ENCODE measurements at places on chromosomes 5 and 9.

- DNase-seq: no peak
These were observed 7.4 kb downstream of the UGCG start for GRCh38 chr9:111904026-111904425.

GRCh38 chr9:110592044-110592830 is 12.7 kb upstream of the SVEP1 start:
- no peak for DNase-seq

DNA sequence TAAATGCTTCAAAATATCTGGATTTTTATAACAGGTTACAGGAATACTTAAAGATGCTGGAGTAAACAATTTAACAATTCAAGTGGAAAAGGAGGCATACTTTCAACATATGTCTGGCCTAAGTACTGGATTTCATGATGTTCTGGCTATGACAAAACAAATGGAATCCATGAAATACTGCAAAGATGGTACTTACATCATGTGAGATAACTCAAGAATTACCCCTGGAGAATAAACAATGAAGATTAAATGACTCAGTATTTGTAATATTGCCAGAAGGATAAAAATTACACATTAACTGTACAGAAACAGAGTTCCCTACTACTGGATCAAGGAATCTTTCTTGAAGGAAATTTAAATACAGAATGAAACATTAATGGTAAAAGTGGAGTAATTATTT is 35.6 kb downstream of the SLC30A5 start:
- DNase-seq: no peak

- no peak for DNase-seq
These were observed 114.5 kb upstream of the NR5A1 start for GRCh38 chr9:124621371-124622328.

DNA sequence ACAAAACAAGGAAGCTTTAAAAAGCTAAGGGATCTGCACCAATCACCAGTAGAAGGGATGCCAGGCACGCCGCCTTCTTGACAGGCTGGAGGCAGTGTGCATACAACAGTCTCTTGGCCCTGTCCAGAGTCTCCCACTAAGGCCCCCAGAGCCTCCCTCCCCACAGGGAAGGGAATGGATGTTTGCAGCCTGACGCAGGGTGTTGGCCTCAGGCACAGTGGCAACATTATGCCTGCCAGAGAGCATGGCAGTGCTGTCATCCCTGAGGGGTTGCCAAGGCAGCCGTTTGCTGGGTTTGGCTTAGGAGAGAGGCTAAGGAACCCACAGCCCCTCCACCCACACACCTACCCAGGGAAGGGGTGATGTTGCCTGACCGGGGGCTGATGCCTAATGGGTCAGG is 4.8 kb downstream of the HBEGF start:
- no peak for DNase-seq

- DNase-seq: no peak
These were observed 285.3 kb upstream of the DMRT1 start for GRCh38 chr9:556199-556598.

GRCh38 chr9:4861736-4862451 is 69.2 kb downstream of the RCL1 start:
- no peak for DNase-seq

DNA sequence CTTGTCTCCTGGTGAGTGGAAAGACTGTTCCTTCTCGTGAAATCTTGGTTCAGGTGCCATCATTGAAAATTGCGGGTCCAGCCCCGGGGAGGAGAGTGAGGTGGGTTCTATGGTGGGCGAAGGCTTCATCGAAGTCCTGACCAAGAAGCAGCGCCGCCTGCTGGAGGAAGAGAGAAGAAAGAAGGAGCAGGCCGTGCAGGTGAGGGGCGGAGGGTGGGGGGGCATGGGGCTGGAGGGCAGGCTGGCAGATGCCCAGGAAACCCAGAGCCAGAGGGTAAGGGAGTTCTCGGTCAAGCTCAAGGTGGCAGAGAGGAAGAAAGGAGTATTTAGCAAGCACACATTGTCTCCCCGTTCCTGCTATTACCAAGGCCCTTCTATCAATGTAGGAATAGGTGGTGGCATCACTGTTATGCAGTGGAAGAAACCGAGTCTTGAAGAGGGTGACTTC is 24.3 kb upstream of the POMT1 start:
- peak; percentile 52 for DNase-seq

- no peak for DNase-seq
These were observed 106.8 kb upstream of the GPBP1 start for GRCh38 chr5:57066924-57067596.

GRCh38 chr5:9348401-9348996 is 197.4 kb downstream of the SEMA5A start:
- no peak for DNase-seq

DNA sequence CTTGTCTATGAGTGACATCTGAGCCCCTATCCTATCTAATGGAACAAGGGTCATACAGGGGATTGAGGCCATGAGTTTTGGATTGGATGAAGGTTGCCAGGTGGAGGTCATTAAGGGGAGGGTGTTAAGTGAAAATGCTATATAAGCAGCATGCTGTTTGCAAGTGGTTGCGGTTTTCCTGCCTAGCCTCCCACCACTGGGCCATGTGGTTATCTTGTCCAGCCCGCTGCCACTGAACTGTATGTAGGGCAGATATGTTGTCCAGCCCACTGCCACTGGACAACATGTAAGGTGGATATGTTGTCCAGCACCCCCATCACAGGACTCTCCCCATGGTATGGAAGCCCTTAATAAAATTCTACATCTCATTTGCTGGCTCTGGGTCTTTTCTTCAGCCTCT is 200.0 kb downstream of the FGF10 start:
- no peak for DNase-seq

DNA sequence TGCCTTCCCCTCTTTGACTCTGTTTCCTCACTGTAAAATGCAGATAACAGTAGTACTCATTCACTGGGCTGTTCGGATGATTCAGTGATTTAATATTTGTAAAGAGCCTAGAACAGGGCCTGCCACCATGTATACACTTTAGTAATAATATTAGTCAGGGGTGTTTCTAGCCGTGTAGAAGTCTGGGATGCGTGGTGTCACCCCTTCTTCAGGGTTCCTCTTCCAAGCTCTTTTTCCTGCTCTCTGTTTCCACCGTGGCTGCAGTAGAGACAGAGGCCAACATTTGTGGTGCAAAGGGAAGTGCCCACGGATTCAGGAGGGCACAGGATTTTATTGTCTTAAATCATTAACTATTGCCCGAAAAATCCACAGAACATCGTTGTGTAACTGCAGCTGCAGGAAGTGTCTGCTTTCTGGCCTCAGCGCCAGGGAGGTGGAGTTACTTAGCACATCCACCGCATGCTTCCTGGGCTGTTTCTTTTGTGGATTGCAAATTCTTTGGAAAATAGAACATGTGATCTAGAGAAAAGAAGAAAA is 61.7 kb downstream of the TRIO start:
- DNase-seq: no peak

DNA sequence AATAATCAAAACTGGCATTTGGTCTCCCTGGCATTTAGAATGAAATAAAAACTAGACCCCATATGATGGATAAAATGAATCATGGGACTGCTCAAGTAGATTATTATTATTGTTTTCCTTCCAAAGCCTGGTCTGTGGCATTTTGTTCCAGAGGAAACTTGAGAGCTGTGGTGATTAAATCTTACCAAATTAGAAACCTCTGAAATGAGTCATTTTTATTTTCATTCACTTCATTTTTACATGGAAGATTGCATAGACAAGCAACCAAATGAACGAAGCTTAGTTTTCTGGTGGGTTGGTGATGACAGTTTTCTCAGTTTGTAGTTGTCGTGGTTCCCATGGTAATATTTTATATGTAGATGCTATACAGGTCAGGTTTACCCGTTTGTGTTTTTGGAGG is 23.4 kb downstream of the PAM start:
- no peak for DNase-seq

- no peak for DNase-seq
These were observed 36.1 kb upstream of the NEK6 start for GRCh38 chr9:124221676-124222075.

- DNase-seq: no peak
These were observed 163.0 kb upstream of the CCDC152 start for GRCh38 chr5:42593591-42593990.

GRCh38 chr5:127723571-127723970 is 20.4 kb downstream of the CCDC192 start:
- no peak for DNase-seq

DNA sequence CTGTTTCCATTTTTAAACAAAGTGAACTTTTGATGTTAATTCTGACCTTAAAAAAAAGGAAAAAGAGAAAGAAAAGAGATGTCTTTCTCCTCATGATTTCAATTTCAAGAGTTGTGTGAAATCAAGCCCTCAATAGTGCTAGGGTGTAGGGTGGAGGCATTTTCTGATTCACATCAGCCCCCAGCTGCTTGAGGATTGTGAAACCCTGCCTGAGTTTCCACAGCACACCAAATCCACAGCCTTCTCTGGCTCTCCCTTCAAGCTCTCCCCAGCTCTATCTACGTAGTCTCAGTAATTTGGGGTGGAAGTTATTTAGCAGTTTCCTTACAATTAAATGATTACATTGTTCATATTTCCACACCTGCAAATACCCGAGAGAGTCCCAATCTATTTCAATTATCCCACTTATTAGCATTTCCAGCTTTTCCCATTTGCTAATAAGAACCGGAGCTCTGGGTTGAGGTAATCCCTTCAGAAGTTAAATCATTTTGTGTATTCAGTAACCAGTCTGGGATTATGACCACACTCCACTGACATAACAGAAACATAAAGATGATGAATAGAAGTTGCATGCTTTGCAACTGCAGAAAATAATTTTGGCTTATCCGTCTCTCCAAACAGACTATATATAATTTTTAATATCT is 54.9 kb downstream of the MTX3 start:
- no peak for DNase-seq

DNA sequence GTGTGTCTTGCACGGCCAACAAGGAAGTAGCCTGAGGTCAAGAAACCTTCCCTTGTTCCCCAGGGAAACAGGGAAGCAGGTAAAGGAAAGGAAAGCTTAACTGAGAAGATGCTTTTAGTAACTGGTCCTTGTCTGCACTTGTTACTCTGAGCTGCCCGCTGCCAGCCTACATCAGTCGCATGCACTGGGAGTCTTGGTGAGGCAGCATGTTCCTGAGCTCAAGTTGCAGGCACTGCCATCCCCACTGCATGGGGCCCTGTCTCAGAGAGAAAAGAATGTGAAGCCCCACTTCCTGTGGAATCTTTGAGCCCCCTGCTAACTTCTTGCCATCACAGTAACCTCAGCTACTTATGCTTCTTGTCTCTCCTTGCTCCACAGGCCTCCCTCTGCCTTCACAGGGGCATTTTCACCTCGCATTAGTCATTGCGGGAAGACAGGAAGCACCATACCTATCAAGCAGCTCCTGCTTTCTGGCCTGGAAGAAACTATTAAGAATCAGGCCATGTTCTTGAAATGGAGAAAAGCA is 344.1 kb upstream of the ADAMTSL1 start:
- no peak for DNase-seq

GRCh38 chr9:133089271-133089671 is 27.5 kb downstream of the CEL start:
- no peak for DNase-seq

DNA sequence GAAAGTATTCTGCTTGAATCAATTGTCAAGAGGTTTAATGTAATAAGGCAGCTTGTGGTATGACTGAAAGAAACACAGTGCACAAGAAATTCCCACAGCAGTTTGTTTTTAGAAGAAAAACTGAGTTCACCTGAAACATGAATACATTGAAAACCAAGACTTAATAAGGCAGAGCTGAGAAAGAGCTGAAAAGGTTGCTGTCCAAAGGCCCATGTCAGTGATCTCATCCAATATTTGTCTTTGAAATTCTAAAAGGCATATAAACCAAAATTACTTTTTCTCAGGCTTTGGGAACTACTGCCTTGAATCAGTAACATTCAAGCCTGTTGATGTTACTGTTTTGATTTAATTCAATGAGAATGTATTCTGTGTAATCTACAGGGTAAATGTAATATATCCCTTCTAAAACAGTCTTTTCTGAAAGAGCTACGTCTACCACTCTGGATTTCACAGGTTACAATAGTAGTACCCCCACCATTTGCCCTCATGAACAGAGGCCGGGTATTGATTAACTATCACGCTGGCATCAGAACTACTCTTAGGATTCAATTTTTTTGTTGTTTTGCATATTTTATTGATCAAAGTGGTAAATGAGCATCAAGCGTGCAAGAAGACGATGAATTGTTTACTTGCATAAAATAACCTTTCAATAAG is 57.8 kb downstream of the PPIC start:
- no peak for DNase-seq

DNA sequence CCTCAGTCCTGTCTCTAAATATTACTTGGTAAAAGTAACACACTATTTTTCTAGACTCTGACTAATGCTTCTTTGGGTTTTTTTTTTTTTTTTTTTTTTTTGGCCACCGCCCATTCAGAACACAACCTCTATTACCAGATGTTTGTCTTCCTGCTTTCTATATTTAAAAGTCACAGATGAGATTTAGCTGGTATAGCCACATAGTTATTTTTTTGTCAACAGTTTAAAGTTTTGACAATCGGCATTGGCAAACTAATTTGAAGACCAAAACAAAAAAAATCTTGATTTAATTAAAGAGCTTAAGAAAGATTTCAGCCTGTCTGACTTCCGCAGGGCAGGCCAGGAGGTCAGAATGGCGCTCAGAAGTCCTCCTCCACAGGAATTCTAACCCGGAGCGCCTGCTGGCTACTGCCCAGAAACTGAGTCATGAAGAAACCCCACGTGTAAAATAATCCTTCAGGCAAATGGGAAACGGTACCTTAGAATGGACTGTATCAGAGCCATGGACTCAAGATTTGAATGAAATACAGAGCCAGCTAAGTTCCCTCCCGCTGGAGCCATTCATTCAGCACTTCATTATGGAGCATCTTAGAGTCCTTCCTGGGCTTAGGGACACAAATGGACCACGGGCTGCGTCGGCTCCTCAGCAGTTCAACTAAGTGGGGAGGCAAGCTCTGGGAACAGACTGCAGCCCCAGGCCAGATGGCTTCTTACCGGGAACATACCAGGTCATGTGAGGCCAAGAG is 55.6 kb downstream of the PTPDC1 start:
- DNase-seq: no peak

DNA sequence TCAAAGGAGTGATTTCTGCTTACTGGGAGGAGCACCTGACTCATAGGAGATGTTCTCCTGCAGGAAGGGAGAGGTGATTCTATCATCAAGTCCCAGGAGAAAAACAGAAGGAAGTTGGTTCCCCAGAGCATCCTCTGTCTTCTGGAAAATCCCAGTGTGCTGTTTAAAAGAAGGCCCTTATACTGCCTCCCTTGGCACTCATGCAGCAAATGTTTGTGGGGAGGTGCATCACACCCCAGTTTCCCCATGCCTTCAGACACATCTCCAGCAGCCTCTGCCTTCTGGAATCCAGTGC is 63.1 kb downstream of the PPARGC1B start:
- no peak for DNase-seq

DNA sequence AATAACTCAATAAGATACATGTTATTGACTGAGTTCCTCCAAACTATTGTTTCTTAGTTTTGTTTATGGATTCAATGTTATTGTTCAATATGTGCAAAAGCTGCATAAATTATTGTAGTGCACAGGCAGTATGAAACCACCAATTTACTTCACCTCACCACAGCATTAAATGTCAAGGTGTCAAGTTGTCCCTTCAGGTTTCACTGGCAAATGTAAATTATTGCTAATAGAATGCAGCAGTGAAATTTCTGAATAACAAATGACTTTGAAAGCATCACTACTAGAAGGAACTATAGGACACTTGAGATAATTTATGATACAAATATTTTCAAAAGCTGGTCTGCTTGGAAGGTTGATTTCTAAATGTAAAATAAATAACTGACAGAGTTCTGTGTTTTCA is 116.4 kb upstream of the PTPRD start:
- DNase-seq: no peak

- DNase-seq: no peak
These were observed 64.6 kb downstream of the PSMB7 start for GRCh38 chr9:124350494-124351263.

- DNase-seq: no peak
These were observed 50.6 kb downstream of the PTPN3 start for GRCh38 chr9:109447329-109448076.

Measured in activated CD8-positive, alpha-beta memory T cell treated with anti-CD3 and anti-CD28 coated beads for 1 hour (primary cell).